Activated T-cell treated with anti-CD3 and anti-CD28 coated beads, Interleukin-2, amount 50 U/mL, for 72 hours (primary cell): ENCODE measurements at places on chromosomes 12 and 14.

DNA sequence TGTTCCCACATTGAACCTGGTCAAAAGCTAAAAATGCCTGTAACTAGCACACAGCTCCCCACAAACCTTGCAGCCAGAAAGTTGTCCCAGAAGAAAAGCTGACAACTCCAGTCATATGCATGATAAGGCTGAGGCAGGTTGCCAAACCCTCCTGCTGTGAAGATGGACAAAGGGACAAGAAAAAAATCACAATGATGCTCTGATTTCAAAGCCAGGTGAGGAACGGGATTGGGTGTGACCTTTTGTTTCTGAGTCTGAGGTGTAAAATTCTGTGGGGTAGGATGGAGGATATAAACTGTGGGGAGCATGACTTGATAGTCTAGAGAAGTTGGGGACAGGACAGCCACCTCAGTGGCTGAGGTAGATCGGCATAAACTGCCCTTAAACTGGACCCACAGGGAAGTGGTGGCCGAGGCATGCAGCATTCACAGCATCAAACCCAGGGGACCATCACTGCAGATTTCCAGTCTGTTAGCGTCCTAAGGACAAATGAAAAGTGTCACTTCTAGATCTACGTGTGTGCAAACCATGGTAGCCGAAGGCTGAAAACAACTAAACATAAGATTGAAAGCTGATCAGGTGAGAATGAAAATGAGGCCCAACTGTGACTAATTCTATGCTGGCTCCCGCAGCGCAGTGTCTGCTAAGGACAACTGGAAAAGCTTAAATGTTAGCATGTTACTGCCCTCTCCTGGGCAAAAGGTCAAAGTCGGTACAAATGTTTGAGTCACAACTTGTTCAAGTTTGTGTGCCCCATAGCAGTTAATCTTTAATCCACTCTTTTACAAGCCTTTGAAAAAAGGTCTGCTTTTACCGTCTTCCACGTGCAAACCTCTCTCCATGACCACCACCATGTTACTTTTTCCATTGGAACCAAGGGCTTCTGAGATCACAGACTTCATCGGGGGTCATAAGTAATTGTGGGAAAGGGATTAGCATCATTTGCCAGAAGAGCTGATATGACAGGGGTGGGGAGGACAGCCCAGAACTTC, 39.8 kb downstream of the GRIN2B start:
- peak; percentile 18 for DNase-seq

DNA sequence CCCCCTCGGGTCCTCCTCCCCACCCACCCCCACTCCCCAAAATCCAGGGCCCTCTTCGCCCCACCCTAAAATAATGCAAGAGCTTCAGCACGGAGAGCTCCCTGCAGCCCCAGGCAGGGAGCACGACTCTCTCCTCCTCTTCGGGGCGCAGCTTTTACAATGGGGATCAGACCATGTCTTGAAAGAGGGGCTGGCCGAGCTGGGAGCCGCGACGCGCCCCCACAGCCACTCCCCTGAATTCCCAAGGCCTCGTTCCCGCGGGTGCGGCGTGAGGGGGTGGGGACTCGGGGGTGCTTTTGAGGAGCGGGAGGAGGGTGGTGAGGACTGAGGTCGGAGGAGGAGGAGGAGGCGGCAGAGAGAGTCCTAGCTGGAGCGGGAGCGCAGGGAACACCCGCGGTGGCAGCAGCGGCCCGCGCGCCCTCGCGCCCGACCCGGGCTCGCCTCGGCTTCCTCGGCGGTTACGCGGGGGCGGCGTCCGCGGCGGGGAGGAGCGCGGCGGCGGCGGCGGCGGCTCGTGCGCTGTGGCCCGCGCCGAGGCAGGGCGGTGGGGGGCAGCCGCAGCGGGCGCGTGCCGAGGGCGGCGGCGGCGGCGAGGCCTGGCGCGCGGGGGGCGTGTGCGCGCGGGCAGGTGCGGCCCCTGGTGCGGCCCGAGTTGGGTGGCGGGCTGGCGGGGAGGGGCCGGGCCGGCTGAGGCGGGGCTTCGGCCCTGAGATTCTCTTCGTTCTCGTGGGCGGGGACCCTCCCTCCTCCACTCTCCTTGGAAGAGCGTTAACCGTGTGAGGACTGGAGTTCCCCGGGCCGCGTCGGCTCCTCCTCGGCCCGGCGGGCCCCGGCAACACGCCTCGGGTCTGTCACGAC, at the start of gene ANKS1B:
Gene ANKS1B (minus strand): TSS at position 666 of the 858 bp plus-strand sequence. CDS start 699 bp downstream, outside the sequence.
- peak; percentile 33 for DNase-seq

- DNase-seq = no peak
Observed at GRCh38 chr14:103110681-103111231, 12.5 kb upstream of the TNFAIP2 start.

- DNase-seq = no peak
Observed at GRCh38 chr12:116607039-116607438, 47.9 kb downstream of the MAP1LC3B2 start.
